ENCODE measurements at places on chromosomes 1 and 21.

DNA sequence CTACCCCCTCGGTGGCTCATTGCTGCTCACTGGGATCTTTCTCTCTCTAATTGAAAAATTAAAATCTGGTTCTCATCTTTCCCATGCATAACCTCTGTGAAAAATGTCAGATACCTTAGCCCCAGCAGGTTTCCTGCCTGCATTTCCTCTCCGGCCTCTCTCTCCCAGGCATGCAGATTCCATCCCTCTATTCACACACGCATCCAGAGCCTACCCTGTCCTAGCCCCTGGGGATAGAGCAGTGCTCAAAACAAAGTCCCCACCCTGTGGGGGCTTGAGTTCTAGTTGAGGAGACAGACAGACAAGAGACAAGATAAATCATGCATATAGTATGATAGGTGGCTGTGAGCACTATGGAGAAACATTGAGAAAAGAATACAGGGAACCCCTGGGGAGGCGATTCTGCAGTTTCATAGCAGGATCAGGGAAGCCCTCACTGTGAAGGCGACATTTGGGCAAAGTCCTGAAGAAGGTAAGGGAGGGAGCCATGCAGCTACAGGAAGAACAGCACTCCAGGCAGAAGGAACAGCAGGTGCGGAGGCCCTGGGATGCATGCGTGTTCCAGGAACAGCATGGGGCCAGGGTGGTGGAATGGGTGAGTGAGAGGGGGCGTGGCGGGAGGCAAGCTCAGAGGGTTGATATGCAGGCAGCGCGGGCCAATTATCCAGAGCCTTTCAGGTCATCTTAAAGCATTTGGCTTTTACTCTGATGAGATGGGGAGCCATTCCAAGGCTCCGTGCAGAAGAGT lies 3.5 kb upstream of the BSND start:
- DNase-seq = no peak

DNA sequence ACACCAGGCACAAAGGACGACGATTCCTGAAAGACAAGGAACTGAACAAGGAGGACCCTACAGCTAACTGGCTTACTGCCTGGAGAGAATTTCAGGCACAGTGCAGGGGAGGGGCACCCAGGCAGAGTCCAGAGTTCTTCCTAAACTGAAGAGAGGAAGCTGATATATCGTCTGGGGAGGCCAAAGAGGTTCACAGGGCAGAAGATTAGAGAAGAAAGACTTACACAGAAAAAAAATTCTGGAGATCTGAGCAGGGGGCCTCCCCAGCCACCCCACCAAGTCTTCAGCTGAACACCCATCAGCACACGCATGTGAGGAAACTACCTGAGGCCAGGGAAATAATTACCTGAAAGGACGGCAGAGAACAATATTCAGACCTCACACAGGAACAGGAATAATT lies 24.6 kb downstream of the SORT1 start:
- no peak for DNase-seq

- DNase-seq = no peak
Measured at GRCh38 chr1:166924823-166925541, 48.9 kb upstream of the TADA1 start.

- no peak for DNase-seq
Measured at GRCh38 chr1:115430441-115431158, 92.6 kb upstream of the NGF start.

All from cortex of kidney (tissue), 1 donor.